ENCODE measurements at places on chromosomes 2 and 18. TPM values are rescaled to one million over a fixed set of nuclear protein-coding genes. Genes with fewer than 3 reads are reported as not detected.

ADAM23 gene
- 3.6 TPM for polyA plus RNA-seq

DNA sequence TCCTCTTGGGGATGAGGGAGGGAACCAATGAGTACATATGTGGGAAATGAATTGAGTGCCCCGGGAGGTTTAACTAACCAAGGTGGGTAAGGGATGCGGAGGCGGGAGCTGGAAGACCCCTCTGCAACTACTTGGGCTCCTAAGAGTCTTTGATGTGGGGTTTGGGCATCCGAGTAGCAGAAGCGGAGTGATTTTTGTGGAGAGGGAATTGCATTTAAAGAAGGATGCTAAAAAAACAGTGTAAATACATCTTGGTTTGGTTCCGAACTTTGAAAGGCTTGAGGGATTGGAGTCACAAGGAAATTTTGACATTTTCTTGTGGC lies 215.7 kb downstream of the MCFD2 start:
- no peak for DNase-seq

SPEG gene
- 98.3 TPM for polyA plus RNA-seq

- no peak for DNase-seq
Observed at GRCh38 chr2:227819398-227819697, 5.7 kb downstream of the CCL20 start.

- DNase-seq, result no peak
Observed at GRCh38 chr2:225120186-225120585, 77.9 kb upstream of the DOCK10 start.

- no peak for DNase-seq
Observed at GRCh38 chr2:43018179-43019024, 208.0 kb downstream of the ZFP36L2 start.

MC2R gene
- not detected for polyA plus RNA-seq

HNMT gene
- polyA plus RNA-seq, result 1.8 TPM

EPB41L3 gene
- polyA plus RNA-seq, result 0.15 TPM

DNA sequence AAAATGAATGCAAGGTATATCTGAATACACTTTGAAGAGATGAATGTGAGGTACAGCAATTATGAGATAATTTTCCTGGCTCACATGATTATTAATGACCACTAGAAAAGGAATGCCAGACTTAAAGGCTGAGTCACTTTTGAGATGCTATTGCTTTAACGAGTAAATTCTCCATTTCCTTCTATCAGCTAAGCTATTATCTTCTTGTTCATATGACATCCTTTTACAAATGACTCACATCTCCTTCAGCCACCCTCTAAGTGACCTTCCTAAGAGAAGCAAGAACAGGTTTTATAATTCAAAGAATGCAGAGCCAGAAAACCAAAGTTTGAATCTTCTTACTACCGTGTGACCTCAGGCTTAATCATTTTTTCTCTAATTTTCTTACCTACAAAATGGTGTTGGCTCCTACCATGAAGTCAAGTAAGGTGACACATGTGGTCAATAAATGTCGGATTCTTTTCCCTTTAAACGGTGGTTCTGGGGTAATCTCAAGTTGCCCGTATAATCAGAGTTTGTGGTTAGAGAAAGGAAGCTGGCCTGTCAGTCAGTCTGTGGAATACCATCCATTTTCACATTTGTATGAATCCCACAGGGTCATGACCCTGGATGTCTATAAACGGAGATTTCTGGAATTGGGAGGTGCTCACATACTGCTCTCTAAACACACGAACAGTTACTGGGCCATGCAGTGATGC lies 184.0 kb upstream of the PID1 start:
- no peak for DNase-seq

- no peak for DNase-seq
Observed at GRCh38 chr2:3025984-3026383, 351.6 kb downstream of the EIPR1 start.

- no peak for DNase-seq
Observed at GRCh38 chr2:97688062-97688827, 18.7 kb downstream of the C2orf92 start.

DNA sequence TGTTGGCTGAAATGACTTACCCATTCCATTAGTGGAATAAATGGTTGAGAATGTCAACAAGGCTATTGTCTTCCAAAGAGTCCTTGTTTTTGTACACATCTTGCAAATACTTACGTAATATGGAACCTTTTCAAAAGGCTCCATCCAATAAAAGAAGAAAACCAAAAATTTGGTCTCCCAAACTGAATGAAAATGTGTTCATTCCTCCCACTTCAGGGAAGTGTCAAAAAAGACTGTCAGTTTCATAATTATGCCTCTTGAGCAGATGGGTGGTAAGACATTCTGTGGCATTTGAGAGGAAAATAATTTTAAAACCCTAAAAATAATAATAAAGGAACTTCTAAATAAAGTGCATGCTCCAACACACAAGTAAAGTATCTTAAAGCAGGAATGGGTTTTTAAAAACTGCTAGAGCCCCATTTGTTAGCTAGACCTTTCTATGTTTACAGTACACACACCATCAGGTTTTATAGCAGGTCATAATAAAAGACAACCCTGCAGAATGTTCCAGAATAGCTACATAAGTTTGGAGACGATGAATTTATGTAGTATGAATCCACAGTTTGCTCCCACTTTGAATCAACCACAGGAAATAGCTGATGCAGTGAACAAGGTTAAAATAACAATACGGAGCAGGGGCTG lies 843.7 kb downstream of the LRRTM4 start:
- no peak for DNase-seq
